ENCODE measurements at places on chromosomes 2 and 18.

- DNase-seq: no peak
These were observed 33.7 kb upstream of the C18orf32 start for GRCh38 chr18:49520661-49521145.

- DNase-seq: no peak
These were observed 10.1 kb upstream of the FBXO11 start for GRCh38 chr2:47916412-47916811.

GRCh38 chr2:156890529-156891148 lies 366.9 kb upstream of the GALNT5 start:
- no peak for DNase-seq

GRCh38 chr18:35707674-35708073 lies 126.1 kb downstream of the GALNT1 start:
- DNase-seq: no peak

- no peak for DNase-seq
These were observed 1306.7 kb upstream of the CELF4 start for GRCh38 chr18:38872342-38872741.

GRCh38 chr2:226017107-226017506 lies 617.6 kb downstream of the NYAP2 start:
- DNase-seq: no peak

- DNase-seq: no peak
These were observed 143.5 kb downstream of the TCF4 start for GRCh38 chr18:55444536-55444935.

GRCh38 chr2:121694398-121695170 lies 42.1 kb downstream of the NIFK start:
- no peak for DNase-seq

DNA sequence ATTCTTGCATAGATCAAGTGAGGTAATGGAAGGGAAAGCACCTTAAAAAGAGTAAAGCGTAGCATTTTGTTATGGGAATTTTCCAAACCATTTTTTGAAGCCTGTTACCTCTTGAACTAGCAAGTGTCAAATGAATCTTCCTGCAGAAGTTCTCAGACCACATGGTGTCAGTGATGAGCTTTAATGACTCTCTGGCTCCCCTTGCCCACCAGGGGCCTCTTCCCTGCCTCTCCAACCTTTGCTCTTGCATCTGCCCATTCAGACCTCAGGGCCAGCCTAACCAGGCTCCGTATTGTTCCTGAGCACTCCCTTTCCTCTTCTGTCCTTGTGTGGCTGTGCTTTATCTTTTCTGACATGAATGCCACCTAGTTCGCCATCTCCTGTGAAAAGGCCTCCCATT lies 155.9 kb downstream of the DIS3L2 start:
- DNase-seq: no peak

DNA sequence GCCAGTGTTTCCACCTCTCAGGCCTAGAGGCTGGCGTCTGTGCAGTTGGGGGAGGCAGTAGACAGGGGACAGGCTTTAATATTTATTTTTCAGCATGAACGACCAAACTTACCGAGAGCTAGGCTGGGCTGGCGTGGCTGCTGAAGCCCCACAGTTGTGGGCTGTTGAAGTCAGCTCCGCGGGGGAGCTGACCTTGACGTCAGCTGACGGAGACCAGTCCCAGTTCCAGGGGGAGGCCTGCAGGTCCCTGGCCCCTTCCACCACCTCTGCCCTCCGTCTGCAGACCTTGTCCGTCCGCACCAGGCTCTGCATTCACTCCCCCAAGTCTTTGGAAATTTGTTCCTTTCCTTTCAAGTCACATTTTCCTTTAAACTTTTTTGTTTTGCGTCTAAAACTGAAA lies 33.4 kb upstream of the TUBA3E start:
- no peak for DNase-seq

GRCh38 chr2:241289597-241289996 lies 25.9 kb downstream of the HDLBP start:
- no peak for DNase-seq

DNA sequence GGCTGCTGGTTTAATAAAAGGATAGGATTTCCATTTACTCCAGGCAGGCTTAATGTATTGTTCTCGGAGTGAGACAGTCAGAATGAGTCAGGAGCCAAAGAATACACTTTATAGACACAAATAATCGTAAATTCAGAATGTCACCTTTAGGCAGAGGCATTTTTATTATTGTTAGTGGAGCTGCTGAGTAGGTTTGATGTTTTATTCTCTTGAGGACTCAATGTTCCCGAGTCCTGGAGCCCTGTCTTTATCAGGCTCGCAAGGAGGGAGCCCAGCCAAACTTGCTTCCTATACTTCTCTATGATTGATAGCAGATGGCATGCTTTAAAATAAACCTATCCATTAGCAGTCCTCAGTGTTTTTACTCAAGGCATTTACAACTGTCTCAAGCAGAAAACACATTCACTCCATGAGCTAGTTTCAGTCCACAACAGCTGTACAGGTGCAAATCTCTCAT lies 492.3 kb upstream of the ZEB2 start:
- no peak for DNase-seq

DNA sequence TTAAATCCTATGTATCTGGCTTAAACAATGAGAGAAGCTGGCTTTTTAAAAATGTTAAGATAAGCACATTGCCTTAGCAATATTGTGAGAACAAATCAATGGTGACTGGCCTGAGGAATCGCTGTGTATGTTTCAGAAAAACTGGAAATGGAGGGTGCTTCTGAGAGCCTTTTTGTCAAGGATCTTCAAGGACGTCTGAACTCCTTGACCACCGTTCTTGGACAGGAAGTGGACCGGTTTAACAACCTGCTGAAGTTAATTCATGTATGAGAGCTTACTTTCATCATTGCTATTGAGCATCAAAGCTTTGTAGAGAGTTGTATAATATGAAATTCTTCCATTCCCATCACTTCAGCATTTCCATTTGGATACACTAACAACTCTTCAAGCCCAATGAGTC lies 72.6 kb downstream of the TRABD2A start:
- no peak for DNase-seq

GRCh38 chr2:77522888-77523287 lies 712 bp upstream of the LRRTM4 start:
- DNase-seq: no peak

DNA sequence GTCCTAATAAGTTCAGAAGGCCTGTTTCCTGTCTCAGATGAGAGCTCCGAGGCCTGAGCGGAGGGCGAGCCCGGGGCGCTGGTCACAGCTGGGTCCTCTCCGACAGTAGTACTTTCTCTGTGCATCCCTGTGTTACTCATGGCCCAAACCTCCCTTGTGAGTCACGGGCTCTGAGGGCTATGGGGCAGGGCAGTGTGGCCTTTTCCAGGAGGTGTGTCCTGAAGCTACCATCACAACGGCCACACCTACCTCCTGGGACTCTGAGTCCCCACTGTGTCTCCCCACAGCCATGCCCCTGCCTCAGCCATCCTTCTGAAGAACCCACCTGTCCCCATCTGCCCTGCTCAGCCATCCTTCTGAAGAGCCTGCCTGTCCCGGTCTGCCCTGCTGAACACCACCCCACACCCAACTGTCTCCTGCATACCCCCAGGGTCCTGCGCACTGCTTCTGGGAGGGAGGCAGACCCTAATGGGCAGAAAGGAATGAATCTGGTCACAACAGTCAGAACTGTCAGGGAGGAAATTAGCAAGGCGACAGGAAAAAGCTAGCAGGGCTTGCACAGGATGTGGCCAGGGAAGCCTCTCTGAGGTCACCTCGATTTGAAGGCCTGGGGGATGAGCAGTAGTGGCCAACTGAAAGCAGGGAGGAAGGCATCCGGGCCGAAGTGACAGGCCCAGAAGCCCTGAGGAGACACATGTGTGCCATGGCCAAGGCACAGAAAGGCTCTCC lies 145.4 kb upstream of the RIOK3 start:
- no peak for DNase-seq

DNA sequence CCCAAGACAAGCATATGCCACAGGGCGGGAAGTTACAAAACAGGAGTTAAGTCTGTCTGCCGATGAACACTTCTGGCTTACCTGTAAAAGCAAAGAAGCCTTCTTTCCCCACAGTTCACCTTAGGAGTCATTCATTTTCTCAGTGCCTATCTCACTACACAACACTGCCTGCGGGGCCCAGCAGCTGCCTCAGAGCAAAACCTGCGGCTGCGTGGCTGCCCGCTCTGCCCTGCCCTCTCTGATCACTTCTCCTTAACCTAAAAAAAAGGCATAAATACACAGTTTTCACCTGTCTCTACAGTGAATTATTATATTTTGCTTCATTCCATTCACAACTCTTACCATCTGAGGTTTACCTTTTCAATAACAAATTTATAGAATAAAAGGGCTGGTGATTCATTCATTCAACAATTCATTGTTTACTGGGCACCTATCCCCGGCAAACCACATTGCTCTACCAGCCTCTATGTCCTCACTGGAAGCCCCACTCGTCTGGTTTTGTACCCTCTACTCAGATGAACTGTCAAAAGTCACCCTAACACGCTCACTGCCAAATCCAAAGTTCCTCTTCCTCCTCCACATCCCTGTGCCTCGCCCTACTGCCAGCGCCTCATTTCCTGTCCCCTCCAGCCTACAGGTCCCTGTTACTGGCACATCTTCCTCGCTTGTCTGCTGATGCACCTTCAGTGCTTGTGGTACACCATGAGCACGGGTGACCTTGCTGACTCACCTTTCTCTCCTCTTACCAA lies 31.4 kb downstream of the AFG3L2 start:
- no peak for DNase-seq

Measured in stimulated activated CD8-positive, alpha-beta memory T cell treated with anti-CD3 and anti-CD28 coated beads, Interleukin-4, amount 100 ng/mL, for 1 hour (primary cell).